ENCODE measurements at places on chromosomes 13 and 19.

DNA sequence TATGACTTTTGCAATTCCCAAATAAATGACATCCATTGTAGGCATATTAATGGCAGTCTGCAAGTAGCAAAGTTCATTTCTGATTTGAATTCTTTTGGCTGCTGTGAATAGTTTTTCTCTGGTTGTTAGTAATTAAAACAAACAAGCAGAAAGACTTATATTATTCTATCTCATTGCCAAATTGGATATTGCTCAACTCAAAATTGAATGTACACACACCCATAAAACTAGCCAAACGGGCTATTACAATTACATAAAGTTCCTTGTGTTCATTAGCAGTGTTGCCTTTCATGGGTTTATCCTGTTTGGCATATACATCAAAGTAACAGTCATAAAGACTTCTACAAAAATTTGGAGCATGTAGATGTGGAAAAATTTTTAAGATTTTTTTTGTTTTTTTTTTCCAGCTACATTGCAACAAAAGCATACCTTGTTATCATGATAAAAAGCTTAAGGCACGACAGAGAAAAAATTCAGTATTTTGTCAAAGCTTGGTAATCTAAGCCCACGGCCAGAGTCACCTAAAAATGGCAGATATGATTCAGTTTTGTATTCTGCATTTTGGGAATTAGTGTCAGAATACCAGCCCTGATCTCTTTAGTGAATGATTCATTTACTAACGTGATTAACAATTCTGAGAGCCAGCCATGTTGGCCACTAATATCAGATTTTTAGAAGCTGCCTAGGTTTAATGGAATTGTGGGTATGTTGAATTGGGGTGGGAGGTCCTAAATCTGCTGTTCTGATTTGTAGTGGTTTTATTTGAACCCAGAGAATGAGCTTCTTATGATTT, 108.4 kb downstream of the KLF5 start:
- no peak for DNase-seq

- DNase-seq: no peak
These were observed 130.0 kb downstream of the CYSLTR2 start for GRCh38 chr13:48783695-48784230.

DNA sequence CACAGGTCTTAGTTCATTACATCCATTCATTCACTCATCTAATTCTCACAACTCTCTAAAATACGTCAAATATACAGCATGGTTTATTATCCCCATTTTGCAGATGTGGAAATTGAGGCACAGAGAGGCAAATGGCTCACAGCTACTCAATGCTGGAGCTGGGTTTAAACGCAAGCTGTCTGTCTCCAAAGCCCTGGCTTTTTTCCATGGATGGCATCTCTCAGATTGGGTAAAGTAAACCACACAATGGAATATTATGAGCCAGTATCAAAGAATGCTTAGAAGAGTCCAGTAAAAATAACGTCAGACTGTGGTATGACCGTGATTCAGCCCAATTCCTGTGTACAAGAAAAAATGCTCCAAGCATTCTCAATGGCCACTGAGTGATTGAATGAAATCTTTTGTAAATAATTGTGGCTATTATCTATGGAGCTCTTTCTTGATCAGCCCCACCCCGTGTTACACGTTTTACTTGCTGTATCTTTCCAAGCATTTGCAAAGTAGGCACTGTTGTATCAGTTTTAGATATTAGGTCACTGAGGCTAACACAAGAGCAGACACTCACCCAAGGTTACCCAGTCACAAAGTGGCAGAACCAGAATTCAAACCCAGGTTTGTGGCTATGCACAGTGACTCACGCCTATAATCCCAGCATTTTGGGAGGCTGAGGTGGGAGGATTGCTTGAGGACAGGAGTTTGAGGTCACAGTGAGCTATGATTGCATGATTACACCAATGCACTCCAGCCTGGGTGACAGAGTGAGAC, 5.5 kb upstream of the ACP7 start:
- no peak for DNase-seq

GRCh38 chr13:77388944-77389624, 62.2 kb upstream of the MYCBP2 start:
- DNase-seq: no peak

DNA sequence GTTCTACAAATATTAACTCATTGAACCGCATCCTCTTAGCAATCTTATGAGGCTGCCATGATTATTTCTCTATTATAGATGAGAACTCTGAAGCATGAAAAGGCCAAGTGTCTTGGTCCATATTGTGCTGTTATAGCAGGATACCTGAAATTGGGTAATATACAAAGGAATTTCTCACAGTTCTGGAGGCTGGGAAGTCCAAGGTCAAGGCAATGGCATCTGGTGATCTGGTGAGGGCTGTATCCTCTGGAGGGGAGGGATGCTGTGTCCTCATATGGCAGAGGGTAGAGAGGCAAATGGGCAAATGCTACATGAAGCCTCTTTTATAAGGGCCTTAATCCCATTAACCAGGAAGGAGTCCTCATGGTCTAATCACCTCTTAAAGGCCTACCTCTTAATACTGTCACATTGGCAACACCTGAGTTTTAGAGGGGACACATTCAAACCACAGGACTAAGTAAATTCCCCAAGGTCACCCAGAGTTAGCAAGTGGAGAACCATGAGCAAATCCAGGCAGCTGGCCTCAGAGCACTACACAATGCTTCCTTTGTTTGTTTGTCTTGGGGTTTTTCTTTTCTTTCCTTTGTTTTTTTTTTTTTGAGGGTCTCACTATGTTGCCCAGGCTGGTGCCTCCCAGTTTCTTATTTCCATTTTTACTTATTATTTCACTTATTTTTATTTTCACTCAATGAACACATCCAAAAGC, 55.9 kb upstream of the LATS2 start:
- DNase-seq: no peak

GRCh38 chr13:112679381-112679780, 10.5 kb upstream of the ATP11A start:
- DNase-seq: no peak

- no peak for DNase-seq
These were observed 5.8 kb upstream of the POMP start for GRCh38 chr13:28653111-28653510.

GRCh38 chr13:112887151-112887550, 81.9 kb upstream of the MCF2L start:
- DNase-seq: no peak

DNA sequence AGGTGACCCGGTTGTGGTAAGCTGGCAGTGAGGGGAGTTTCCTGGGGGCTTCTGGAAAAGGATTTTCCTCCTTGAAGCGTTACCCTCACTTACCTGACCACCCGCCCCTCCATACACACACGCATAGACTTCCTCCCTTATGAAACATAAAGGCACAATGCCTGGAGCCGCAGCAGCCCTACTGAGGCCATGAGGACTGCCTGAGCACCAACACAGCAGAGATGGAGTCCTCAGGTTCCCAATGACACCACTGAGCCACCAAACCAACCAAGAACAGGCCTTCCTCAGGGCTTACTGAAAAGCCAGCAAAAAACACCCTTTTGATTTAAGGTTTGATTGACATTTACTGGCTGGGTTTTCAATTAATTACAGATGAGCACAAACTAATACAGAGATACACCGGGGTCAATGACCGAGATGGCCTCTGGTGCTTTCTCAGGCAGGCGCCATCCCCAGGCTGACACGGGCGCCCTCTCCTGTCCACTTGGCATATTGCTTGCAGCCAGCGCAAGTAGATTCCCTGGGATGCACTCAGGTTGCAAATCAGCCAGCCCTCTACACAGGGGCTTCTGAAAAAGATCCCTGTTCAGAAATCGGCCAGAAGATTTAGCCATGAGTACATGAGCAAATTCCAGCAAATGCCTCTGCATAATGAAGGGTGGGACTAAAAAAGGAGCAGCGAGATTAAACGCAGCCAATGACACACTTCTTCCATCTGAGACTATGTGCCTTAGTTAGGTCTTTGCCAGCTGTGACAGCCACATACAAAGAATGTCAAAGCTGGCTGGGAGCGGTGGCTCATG, 14.8 kb downstream of the OPA3 start:
- no peak for DNase-seq

- DNase-seq: peak; percentile 29
These were observed 75.8 kb upstream of the UBAC2 start for GRCh38 chr13:99124794-99125316.

GRCh38 chr13:51502153-51502651, 49.4 kb upstream of the INTS6 start:
- peak; percentile 14 for DNase-seq

- DNase-seq: no peak
These were observed 8.7 kb upstream of the ERFL start for GRCh38 chr19:41936961-41937360.

- no peak for DNase-seq
These were observed at the start of gene SLC8A2 for GRCh38 chr19:47471733-47472457. Gene SLC8A2, minus strand, starts transcription at chr19:47471893. Its CDS starts 5,490 bp downstream, at chr19:47466403.

- DNase-seq: no peak
These were observed 163.1 kb upstream of the TSHZ3 start for GRCh38 chr19:31512181-31512970.

DNA sequence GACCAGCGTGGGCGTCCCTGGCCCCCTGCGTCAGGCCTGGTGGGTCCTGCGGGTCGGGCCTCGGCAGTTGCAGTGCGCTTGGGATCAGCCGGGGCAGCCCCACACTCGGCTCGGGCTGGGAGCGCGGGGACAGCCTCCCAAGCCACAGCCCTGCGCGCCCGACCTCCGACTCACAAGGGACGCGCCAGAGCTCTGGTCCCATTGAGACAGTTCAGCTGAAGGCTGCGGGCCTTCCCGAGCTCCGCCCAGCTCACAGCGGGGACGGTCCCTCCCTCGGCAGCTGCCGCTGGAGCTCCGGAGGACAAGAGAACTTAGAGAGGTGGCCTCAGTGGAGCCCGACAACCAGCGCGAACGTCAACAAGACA, 45.7 kb upstream of the ZNF730 start:
- no peak for DNase-seq

DNA sequence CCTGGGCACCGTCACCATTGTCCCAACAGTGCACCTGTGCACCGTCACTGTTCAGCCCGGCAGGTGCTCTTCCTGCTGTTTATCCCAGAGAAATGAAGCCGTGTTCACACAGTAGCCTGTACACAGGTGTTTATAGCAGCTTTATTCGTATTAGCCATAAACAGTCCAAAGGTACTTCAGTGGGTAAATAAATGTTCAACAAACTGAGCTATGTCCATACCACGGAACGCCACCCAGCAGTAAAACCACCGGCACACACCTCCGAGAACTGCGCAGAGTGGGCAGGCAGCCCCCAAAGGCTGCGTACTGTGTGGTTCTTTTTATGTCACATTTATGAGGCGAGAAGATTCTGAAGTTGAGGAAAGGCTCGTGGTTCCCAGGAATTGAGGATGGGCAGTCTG, 44.9 kb upstream of the DCUN1D2 start:
- no peak for DNase-seq

- DNase-seq: no peak
These were observed 8.4 kb downstream of the NPHS1 start for GRCh38 chr19:35843676-35844481.
